ENCODE measurements at places on chromosomes 2 and 18.
A peak's percentile ranks its signal among the peaks of the same experiment; 100 is the strongest.

DNA sequence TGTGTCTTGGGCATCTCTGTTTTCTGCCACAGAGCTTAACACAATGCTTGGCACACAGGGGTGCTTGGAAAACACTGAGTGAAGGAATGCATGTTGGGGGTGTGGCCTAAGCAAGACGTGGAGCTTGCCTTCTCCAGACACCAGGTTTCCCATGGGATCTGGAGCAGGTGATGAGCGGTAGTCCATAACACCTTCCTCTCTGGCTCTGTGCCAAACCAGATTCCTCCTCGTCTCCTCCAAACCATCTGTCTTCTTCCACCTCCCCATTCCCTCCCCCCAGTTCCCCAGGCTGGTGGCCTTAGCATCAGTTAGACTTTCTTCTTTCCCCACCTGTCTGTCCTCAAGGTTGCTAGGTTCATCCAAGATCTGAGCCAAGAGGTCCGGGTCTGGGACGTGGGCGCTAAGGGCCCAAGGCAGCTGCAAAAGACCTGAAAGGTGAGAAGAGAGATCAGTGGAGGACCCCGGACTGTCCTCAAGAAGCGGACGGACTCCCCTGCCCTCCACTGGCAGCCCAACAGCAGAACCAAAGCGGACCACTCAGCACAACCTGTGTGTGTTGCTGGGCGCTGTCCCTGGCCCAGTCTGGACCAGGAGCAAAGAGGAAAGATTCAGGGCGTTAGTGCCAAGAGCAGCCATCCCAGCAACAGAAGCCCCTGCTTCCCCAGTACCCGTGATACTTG, 1.2 kb upstream of the ITM2C start:
- no peak for DNase-seq

GRCh38 chr2:166188084-166188483, 60.3 kb upstream of the SCN1A start:
- DNase-seq = no peak

DNA sequence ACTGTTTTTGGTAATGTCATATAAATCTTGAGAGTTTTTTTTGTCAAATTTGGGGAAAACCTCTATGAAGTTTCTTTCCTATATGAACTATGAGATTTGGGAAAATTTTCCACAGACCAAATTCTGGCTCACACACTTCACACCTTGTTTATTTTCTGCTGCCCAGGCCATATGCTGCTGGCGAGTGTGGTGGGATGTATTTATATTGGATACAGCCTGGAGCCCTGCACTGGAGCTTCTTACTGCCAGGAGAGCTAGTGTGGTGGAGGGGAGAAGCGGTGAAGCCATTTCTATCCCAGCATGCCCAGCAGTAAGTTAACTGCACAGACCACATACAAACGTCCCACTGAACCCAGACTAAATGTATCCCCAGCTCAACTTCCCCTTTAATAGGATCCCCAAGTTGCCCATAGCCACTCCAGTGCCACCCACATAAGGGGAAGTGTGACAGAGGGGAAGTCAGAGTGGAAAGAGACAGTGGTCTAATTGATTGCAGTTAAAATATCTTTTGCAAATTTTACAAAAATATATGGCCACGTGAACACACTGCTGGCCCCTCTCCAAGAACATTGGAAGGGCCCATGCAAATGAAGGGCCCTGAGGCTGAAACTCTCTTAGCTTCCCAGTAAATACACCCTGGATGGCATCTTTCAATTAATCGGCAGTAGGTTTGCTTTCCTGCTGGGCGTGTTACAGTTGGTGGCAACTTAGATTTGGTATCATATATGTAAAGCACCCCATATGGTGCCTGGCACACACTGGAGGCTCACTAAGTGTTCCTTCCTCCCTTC, 146.6 kb upstream of the ITGA6 start:
- DNase-seq = no peak

- no peak for DNase-seq
These were observed 116.7 kb upstream of the MGAT5 start for GRCh38 chr2:134137182-134137611.

DNA sequence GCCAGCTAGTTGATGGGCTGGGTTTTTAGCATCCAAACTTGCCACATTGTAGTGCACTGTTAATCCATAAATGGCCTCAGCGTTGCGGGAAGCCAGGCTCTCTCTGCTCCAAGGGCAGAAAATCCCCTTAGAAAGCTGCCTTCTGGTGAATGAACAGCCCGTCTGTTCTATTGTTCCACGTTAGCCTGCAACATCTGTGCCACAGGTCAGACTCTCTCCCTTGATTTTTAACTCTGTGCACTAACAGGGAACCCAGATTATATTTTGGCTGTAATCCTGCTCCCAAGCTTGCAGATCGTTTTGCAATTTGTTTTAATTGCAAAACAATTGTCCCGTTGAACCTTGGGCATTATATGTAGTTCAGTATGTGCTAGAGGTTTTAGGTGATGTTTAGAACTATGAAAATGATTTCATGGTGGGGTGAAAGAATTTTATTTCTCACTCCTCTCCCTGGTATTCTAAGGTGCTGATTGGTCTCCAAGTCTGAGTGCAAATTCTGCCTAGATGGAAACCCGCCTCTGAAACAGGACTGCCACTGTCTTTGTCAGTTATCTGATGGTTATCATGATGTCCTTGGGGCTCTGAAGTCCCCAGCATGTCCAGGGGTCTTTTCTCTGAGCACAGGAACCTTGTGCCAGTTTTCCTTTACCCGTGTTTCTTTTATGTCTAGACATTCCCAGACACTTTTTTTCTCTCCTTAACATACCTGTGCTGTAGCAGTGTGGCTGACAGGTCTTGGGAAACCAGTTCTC, 106.6 kb downstream of the MAP4K4 start:
- no peak for DNase-seq

DNA sequence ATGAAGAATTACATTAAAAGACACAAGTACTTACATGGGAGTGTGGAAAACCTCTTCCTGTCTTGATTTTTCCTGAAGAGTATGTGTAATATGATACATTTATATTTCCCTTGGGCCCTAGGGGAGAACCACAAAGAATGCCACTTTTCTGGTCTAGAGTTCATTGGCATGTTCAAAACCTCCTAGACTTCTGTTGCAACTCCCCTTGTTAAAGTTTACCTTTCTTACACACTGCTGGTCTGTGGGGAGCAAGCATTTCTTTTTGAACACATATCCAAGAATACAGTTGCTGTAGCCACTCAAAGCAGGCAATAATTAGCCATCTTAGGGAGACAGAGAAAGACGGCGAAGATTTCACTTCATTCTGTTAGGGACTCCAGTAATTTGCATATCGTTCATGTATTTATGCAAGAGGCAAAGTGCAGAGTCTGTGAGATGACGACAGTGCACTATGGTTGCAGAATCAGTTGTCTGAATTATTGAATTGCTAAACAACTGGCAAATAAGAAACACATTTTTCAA, 103.5 kb downstream of the NOL4 start:
- peak; percentile 43 for DNase-seq

DNA sequence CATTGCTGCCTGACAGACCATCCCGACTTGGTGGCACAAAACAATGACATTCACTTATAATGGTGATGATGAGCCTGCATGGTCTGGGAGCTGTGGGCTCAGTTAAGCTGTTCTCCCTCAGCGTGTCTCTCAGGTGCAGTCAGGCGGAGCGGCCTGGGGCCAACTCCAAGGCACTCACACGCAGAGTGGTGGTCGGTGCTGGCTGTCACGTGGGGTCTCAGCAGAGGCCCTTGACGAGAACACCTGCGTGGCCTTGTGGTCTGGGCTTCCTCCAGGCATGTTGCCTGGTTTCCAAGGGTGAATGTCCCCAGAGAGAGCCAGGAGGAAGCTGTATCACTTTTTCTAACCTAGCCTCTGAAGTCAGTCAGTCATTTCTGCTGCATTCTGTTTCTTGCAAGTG, 29.8 kb downstream of the ARMC9 start:
- no peak for DNase-seq

DNA sequence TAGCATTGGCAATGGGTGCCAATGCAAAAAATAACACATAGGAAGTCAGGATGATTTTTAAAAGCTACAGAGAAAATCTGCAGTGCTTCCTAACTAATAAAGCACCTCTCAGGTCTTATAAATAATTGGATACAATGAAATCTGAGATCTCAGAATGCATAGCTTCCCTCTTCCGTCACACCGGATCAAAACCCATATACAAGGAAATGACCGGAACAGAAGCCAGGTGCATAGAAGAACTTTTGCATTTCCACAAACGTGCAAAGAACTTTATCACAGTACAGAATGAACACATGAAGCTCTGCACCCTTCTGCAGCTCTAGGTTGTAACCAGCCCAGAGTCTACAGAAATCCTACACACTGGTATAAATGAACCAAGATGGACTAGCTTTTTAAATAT, 145.4 kb downstream of the TCF4 start:
- no peak for DNase-seq

- DNase-seq = no peak
These were observed 67.2 kb downstream of the MBP start for GRCh38 chr18:77065221-77065981.

GRCh38 chr2:213189001-213189899, 37.8 kb upstream of the IKZF2 start:
- DNase-seq = no peak

GRCh38 chr2:16012626-16013358, 72.4 kb downstream of the MYCN start:
- DNase-seq = no peak

DNA sequence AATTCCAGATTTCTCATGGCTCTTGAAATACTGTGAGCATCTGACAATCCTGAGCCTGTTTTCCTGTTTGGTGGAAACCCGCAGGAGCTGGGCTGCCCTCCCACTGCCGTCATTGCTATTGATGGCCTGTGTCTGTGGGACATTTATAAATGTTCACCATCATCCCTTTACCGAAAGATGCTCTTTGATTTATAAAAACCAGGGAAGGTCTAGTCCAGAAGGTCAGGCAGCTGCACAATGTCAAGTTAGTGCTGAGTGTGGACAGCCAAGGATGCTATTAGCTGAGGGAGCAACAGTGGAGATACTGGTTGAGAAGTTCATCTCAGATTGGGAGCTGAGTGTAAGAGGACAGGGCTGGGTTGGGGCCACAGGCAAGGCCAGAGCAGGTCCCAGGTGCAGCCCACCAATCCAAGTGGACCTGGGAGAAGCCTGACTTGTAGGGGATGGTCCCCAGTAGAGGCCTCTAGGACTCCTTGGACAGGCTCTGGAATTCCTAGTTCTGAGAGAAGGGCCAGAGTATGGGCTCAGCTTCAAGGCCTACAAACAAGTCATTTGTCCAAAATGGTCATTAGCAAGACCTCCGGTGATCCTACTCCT, 55.1 kb downstream of the COPS8 start:
- no peak for DNase-seq

- DNase-seq = no peak
These were observed 141.9 kb downstream of the PXDN start for GRCh38 chr2:1602278-1603010.

DNA sequence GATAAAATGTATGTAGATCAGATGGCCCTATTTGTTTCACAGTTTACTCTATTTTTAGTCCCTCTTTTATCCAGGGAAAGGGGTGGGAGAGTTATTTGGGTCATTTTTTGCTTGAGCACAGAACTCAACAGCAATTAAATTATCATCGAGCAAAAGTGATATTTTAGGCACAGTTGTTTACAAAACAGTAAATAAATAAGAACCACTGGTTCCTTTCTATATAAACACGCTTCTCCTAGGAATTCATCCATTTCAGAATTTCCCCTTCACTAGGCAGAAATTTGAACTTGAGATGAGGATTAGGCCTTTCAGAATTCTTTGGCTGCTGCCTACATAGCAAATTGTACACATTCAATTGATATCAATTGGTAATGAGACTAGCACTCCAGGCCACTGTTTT, 812.4 kb downstream of the CNTNAP5 start:
- DNase-seq = no peak

DNA sequence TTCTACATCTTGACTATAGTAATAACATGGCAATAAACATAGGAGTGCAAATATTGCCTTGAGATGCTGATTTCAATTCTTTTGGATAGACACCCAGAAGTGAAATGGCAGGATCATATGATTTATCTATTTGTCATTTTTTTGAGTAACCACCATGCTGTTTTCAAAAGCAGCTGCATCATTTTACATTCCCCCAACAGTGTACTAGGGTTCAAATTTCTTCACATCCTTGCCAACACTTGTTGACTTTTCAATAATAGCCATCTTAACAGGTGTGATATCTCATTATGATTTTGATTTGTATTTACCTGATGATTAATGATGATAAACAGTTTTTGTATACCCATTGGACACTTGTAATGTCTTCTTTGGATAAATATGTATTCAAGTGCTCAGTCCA, 90.8 kb downstream of the STRADB start:
- no peak for DNase-seq

GRCh38 chr2:187329586-187329985, 118.5 kb downstream of the CALCRL start:
- DNase-seq = no peak

DNA sequence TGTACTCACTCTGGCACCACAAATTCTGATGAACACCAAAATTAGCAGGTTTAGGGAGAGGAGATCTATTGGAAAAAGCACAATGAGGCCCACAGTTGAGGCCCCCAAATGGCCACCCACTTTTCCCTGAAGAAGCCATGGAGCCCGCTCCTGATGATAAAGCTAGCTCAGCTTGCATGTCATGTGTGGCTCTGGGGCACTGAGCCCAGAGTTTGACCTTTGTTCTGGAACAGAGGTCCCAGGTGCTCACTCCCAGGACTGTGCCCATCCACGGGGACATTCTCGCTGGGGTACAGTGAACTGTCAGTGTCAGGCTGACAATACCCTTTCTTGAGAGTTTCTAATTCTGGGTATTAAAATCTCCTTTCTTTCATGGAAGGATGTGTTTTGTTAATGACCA, 36.2 kb downstream of the XDH start:
- peak; percentile 92 for DNase-seq

DNA sequence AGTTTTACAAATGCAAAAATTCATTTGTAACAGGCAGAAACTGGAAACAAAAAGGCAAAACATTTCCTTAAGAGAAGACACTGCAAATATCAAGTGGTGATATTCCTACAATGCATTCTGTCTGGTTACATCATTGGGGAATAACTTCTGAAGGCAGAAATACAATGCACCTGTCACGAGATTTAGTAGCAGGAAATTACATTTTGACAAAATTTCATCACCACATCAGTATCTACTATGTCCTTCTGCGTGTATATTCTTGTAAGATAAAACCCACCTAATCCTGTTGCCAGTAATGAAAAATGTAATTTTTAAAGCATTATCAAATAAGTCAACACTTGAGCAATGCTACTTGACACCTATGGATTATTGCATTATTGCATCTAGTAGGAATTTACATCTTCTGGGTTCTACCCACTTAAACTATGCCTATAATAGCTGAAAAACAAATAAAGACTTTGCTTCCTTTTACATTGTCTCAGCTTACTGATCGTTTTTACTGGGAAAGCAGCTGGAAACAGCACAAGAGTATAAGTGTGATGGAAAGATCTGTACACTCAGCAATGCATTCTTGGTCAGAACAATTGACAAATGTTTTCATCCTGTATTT, 59.5 kb downstream of the IRS1 start:
- DNase-seq = no peak

DNA sequence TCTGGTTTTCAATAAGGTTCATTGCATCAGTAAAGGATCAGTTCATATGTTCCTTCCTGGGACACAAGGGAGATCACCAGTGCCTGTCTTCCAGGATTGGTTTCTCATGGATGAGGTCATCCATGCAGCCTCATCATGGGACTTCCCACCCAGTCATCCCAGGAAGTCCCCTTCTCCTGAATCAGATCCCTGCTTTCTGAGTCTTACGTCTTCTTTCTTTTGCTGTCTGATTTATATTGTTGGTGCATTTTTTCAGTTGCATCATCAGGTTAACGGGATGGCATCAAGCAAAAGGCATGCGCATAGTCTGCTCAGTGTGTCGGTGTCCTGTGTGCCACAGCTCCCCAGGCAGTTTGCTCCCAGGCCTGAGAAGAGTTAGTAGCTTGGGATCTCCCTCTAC, 105.9 kb downstream of the SOX11 start:
- no peak for DNase-seq

GRCh38 chr2:237455764-237456163, 31.3 kb upstream of the MLPH start:
- no peak for DNase-seq
